AG08396 (cell line): ENCODE measurements at places on chromosomes 7 and 10.
A peak's percentile ranks its signal among the peaks of the same experiment; 100 is the strongest.

DNA sequence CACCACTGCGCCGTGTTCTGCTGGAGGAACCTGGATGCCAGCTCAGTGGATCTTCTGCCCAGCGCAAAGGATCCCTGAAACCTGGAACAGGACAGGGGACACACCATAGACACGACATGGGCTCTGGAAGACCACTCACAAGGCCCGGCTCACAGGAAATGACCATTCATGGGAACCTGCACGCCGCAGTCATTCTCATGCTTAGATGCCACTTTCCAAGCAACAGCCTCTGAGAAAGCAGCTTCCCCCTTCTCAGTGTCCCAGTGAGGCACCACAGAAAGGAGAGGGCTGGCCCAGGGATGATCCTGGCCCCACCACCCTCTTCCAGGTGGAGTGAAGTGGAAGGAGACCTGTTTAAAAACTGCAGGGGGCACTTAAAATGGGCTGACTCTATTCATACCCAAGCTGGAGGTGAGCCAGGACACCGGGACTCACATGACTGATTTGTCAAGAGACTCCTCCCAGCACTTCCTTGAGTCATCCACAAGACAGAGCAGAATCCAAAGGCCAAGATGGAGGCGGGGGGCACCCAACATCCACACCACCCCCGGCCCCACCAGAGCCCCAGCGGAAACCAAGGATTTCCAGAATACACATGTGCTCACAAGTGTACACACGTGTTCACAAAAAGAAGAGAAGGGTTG is 11.2 kb downstream of the CTBP2 start:
- peak; percentile 74 for DNase-seq

- no peak for DNase-seq
Measured at GRCh38 chr10:63717027-63717715, 196.0 kb downstream of the REEP3 start.

DNA sequence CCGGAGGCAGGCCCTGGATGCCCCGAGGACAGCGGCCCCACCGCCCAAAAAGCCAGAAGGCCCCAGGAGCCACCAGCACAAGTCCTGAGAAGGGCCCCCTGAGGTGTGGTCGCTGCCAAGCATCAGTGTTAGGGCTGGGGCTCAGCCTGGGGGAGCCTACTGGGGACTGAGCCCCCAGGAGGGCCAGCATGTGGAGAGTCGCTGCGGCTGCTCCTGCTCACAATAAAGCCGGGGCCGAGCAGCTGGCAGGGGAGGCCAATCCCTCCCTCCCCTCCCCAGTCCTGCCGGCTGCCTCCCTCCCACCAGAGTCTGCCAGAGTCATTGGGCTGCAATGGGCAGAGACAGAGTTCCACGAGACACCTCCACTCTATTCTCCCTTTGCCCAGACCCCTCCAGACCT is 3.1 kb upstream of the ASIC3 start:
- no peak for DNase-seq

- DNase-seq = peak; percentile 5
Measured at GRCh38 chr10:27512548-27512947, 8.4 kb downstream of the RAB18 start.

- DNase-seq = peak; percentile 64
Measured at GRCh38 chr10:69087590-69088470, at the start of gene SRGN. Gene SRGN, plus strand, starts transcription at chr10:69088103. Its CDS starts 55 bp downstream, at chr10:69088158.
